ENCODE measurements at places on chromosomes 12 and 14. TPM values are rescaled to one million over a fixed set of nuclear protein-coding genes. Genes with fewer than 3 reads are reported as not detected.

The BHLHE41 gene
- total RNA-seq = 3.4 TPM

GRCh38 chr12:66190519-66191370 lies 1.7 kb downstream of the IRAK3 start:
- DNase-seq = peak; percentile 11
- H3K4me3 ChIP-seq = no peak overlapping the region
- peaks cover 32% of the 10 kb centered on the region for H3K27me3 ChIP-seq
- H3K4me1 ChIP-seq = no peaks in the 10 kb centered on the region
- no peak overlapping the region for H3K27ac ChIP-seq
- no peaks in the 10 kb centered on the region for H3K36me3 ChIP-seq

The STYK1 gene
- 0.14 TPM for total RNA-seq

GRCh38 chr14:105157872-105158271 lies 10.7 kb downstream of the JAG2 start:
- no peaks in the 10 kb centered on the region for H3K36me3 ChIP-seq
- H3K4me3 ChIP-seq = no peak overlapping the region
- no peak overlapping the region for H3K27ac ChIP-seq
- H3K27me3 ChIP-seq = no peaks in the 10 kb centered on the region
- no peaks in the 10 kb centered on the region for H3K4me1 ChIP-seq

- H3K27me3 ChIP-seq = peaks cover 67% of the 10 kb centered on the region
- no peak for DNase-seq
- H3K27ac ChIP-seq = no peak overlapping the region
- H3K4me1 ChIP-seq = no peaks in the 10 kb centered on the region
These were observed 377.5 kb downstream of the DIO2 start for GRCh38 chr14:79833781-79834180.

- H3K27me3 ChIP-seq = peaks cover 15% of the 10 kb centered on the region
- no peak for DNase-seq
- H3K4me1 ChIP-seq = no peaks in the 10 kb centered on the region
- no peak overlapping the region for H3K27ac ChIP-seq
- H3K4me3 ChIP-seq = no peak overlapping the region
These were observed 162.3 kb downstream of the NDUFA12 start for GRCh38 chr12:94841177-94841576.

- no peaks in the 10 kb centered on the region for H3K27me3 ChIP-seq
- DNase-seq = peak; percentile 94
- peaks cover 32% of the 10 kb centered on the region for H3K36me3 ChIP-seq
- H3K27ac ChIP-seq = peak overlapping the region; percentile 86
- peaks cover 29% of the 10 kb centered on the region for H3K4me1 ChIP-seq
These were observed 3.4 kb downstream of the SSH1 start for GRCh38 chr12:108853981-108854446.

DNA sequence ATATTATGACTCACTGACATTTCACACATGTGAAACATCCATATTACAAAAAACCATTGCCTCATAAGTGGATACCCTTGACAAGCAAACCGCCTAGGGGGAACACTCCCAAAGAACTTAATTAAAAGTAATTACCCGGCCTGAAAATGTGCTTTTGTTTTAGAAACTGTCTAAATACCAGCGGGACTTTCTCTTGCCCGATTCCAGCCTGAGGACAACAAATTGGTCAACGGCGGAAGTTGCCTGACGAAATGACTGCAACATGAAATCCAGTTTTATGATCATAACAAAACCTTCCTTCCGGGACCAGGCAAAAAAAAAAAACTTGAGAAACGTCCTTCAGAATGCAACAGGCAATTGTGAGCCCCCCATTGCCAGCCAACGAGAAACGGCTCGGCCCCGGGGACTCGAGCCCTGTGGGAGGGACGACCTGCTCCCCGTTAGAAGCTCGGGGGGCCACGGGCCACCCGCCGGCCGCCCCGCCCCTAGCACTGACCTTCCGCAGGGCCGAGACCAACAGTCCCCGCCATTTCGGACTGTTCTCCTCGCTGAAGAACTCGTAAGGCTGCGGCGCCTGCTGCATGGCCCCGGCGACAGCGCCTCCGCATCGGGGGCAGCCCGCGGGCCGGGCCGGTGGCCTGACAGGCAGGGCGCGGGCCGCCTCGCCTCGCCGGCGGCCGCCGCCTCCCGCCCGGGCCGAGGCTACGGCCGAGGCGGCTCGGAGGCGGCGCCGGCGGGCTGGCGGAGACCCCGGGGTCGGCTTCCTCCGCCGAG lies 490 bp downstream of the SOS2 start:
- peak overlapping the region; percentile 95 for H3K27ac ChIP-seq
- H3K4me3 ChIP-seq = peak overlapping the region; percentile 84
- no peaks in the 10 kb centered on the region for H3K27me3 ChIP-seq
- DNase-seq = peak; percentile 71
- peaks cover 10% of the 10 kb centered on the region for H3K4me1 ChIP-seq

DNA sequence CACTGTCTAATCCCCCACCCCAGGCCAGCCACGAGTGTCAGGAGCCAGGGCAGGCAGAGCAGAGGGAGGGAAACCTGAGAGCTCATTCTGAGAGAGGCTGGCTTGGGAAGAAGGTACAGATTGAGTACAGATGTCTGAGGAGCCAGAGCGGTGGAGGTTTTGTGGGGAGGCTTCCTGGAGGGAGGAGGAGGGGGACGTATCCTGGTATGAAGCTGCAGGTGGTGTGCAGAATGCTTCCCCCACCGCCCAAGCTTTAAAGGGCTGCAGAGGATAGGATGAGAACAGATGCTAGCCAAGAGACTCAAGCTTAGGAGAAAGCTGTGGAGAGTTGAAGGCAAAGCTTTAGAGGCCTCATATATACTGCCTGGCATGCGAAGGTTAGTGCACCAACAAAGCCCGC lies 3.2 kb upstream of the TAMALIN start:
- H3K4me1 ChIP-seq = no peaks in the 10 kb centered on the region
- H3K27ac ChIP-seq = no peak overlapping the region
- peaks cover 20% of the 10 kb centered on the region for H3K27me3 ChIP-seq
- DNase-seq = no peak
- H3K4me3 ChIP-seq = no peak overlapping the region

The CYP27B1 gene
- 27.5 TPM for total RNA-seq

DNA sequence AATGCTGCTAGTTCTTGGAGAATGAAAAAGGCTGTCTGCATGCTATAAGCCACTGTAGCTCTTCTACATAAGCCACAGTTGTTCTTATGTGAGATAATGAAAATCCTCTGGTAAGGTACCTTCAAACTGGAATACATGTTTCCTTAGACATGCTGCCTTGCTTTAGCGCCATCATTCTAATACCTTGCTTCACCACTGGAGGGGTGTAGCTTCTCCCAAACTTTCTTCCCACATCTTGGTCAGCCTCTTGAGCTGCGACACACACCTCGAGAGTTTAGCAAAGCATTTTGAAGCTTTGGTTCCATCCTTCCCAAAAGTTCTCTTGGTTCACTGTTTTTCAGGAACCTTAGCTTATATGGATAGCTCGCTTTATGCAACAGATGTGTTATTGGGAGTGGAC lies 69.5 kb downstream of the NKX2-1 start:
- no peaks in the 10 kb centered on the region for H3K36me3 ChIP-seq
- peak; percentile 2 for DNase-seq
- no peak overlapping the region for H3K27ac ChIP-seq
- no peaks in the 10 kb centered on the region for H3K27me3 ChIP-seq

The TMCC3 gene
- 7.0 TPM for total RNA-seq

The ZFC3H1 gene
- 55.3 TPM for total RNA-seq

The PRKCH gene
- total RNA-seq = 12.4 TPM

The HOXC4 gene
- 1.7 TPM for total RNA-seq

The DAD1 gene
- 166 TPM for total RNA-seq

DNA sequence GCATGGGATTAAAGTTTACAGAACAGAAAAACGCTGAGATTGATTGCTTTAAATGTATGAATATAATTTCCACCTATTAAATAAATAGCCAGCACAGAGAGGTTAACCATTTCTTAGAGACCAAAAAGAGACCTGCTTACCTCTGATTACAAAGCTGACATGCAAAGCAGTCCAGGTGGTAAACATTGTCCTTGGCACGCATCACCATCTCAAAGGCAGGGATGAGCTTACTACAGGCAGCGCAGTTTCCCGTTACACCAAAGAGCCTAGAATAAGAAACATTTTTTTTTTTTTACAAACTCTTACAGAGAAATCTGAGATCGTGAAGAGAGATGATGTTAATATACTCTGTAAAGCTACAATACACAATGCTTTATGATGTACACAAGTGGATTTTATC lies 45.7 kb downstream of the LMO3 start:
- no peak overlapping the region for H3K4me3 ChIP-seq
- H3K36me3 ChIP-seq = no peaks in the 10 kb centered on the region
- no peaks in the 10 kb centered on the region for H3K27me3 ChIP-seq
- no peak overlapping the region for H3K27ac ChIP-seq

GRCh38 chr12:57227315-57228115 lies 2.0 kb upstream of the SHMT2 start:
- no peak overlapping the region for H3K4me3 ChIP-seq
- DNase-seq = no peak
- H3K36me3 ChIP-seq = peaks cover 31% of the 10 kb centered on the region
- H3K27me3 ChIP-seq = no peaks in the 10 kb centered on the region
- H3K4me1 ChIP-seq = peaks cover 20% of the 10 kb centered on the region

- no peaks in the 10 kb centered on the region for H3K36me3 ChIP-seq
- H3K4me3 ChIP-seq = no peak overlapping the region
- H3K27me3 ChIP-seq = no peaks in the 10 kb centered on the region
- no peaks in the 10 kb centered on the region for H3K4me1 ChIP-seq
These were observed 364.7 kb downstream of the BCAT1 start for GRCh38 chr12:24584032-24584675.

The RAB35 gene
- total RNA-seq = 57.8 TPM

DNA sequence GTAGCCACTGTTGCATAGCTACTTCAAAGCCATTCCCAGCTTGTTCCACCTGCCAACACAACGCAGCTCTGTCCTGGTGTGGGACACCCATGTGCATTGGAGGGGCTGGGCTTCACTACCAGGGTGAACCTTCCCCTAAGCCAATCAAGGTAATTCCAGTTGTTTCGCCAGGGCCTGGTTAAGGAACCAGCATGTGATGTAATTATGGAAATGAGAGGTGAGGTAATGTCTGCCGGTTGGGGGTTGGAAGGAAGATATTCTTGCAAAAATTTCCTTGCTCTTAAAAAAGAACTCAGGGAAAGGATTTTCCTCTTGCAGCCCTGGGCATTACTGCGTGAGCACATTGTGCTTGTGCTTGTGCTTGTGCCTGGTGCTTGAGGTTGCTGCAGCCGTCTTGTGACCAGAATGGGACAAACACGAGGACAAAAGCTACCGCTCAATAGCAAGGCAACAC lies 14.9 kb downstream of the TUBA1C start:
- peak; percentile 25 for DNase-seq
- peaks cover 10% of the 10 kb centered on the region for H3K36me3 ChIP-seq
- H3K27ac ChIP-seq = no peak overlapping the region
- no peaks in the 10 kb centered on the region for H3K27me3 ChIP-seq

- no peak overlapping the region for H3K4me3 ChIP-seq
- H3K4me1 ChIP-seq = no peaks in the 10 kb centered on the region
- no peak for DNase-seq
These were observed 183.1 kb downstream of the KLHL28 start for GRCh38 chr14:44778604-44779003.

The POTEM gene
- total RNA-seq = not detected

GRCh38 chr12:1328391-1328790 lies 266.0 kb downstream of the FBXL14 start:
- H3K36me3 ChIP-seq = peaks cover 6% of the 10 kb centered on the region
- no peak for DNase-seq
- H3K4me3 ChIP-seq = no peak overlapping the region
- no peak overlapping the region for H3K27ac ChIP-seq
- no peaks in the 10 kb centered on the region for H3K27me3 ChIP-seq

The TMEM229B gene
- total RNA-seq = 0.37 TPM

- peak overlapping the region; percentile 83 for H3K27ac ChIP-seq
- no peaks in the 10 kb centered on the region for H3K27me3 ChIP-seq
- H3K36me3 ChIP-seq = no peaks in the 10 kb centered on the region
- peaks cover 56% of the 10 kb centered on the region for H3K4me1 ChIP-seq
- peak overlapping the region; percentile 34 for H3K4me3 ChIP-seq
These were observed 197.0 kb upstream of the AMIGO2 start for GRCh38 chr12:47276621-47277309.

DNA sequence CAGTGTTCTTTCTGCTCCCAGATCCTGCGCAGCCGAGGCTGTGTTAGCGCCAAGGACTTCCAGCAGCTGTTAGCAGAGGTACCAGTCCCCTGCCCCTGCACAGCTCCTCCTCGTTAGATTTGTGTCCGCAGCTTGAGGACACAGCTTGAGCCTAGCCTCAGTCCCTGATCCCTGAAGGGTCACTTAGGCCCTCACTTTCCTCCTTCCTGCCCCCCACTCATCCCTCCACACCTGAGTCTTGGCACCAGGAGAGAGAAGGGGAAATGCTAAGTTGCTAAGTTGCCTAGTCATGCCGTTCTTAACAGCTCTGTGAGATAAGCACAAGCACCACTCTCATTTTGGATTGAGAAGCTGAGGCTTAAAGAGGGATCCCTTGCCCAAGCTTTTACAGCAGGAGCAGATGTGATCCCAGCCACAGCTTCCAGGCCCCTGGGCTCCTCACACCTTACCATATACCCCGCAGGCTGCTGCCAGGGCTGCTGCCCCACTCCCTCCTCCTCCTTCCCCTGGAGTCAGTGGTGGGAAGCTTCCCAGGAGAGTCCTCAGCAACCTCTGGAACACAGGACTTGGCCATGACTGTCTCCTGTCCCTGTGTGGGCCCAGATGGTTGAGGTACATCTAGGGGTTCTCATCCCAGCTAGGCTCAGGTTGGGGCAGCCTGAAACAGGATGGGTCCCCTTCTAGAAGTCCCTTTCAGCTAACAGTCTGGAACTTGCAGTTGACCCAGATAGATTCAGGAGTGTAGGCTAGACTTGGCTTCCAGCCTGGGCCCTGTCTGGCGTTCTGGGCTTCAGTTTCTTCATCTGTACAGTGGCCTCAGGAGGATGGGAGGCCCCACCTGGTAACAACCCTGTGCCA lies 975 bp downstream of the OGFOD2 start:
- peaks cover 5% of the 10 kb centered on the region for H3K4me1 ChIP-seq
- H3K36me3 ChIP-seq = peaks cover 19% of the 10 kb centered on the region
- H3K27me3 ChIP-seq = no peaks in the 10 kb centered on the region
- DNase-seq = no peak

The C14orf39 gene
- total RNA-seq = not detected

GRCh38 chr12:93824514-93825500 lies 147.6 kb downstream of the CRADD start:
- no peak for DNase-seq
- no peak overlapping the region for H3K4me3 ChIP-seq
- no peaks in the 10 kb centered on the region for H3K27me3 ChIP-seq
- peaks cover 17% of the 10 kb centered on the region for H3K4me1 ChIP-seq

DNA sequence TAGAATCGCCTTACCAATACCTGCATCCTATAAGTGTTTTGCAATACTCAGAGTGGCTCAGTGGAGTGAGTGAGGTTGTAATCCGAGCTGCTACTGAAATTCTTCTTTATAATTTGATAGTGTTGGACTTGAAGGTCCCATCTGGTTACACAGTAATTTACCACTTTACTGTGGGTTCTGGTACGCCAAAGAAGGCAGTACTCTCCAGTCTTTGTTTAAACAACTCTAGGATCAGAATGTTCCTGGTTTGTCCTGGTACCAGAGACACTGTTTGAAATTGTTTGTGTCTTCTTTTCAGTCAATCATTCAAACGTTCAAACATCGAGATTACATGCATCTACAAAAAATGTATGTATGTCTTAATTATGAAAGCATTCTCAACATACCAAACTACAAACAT lies 51.3 kb upstream of the AMN1 start:
- H3K4me3 ChIP-seq = no peak overlapping the region
- no peak for DNase-seq
- no peaks in the 10 kb centered on the region for H3K36me3 ChIP-seq
- no peaks in the 10 kb centered on the region for H3K4me1 ChIP-seq
- no peak overlapping the region for H3K27ac ChIP-seq
- no peaks in the 10 kb centered on the region for H3K27me3 ChIP-seq

- peaks cover under 1% of the 10 kb centered on the region for H3K27me3 ChIP-seq
- H3K27ac ChIP-seq = no peak overlapping the region
- no peaks in the 10 kb centered on the region for H3K36me3 ChIP-seq
- no peak for DNase-seq
- H3K4me3 ChIP-seq = no peak overlapping the region
- H3K4me1 ChIP-seq = no peaks in the 10 kb centered on the region
These were observed 127.5 kb downstream of the PAPOLA start for GRCh38 chr14:96629558-96630222.

The LIN7A gene
- total RNA-seq = not detected

The PROX2 gene
- not detected for total RNA-seq

All from MCF 10A (cell line).